ENCODE measurements at places on chromosomes 6 and 20. TPM values are rescaled to one million over a fixed set of nuclear protein-coding genes. Genes with fewer than 3 reads are reported as not detected.

HLA-DRA gene
- 92.8 TPM for total RNA-seq

RFX6 gene
- not detected for total RNA-seq

SLC22A1 gene
- total RNA-seq = 0.59 TPM

GDAP1L1 gene
- 0.20 TPM for total RNA-seq

TRIM39 gene
- total RNA-seq = 5.5 TPM

SLC32A1 gene
- not detected for total RNA-seq

FGD2 gene
- total RNA-seq = 5.4 TPM
